ENCODE measurements at places on chromosomes 5 and 9.

- no peak for DNase-seq
Observed at GRCh38 chr5:75367401-75367800, 30.4 kb downstream of the HMGCR start.

DNA sequence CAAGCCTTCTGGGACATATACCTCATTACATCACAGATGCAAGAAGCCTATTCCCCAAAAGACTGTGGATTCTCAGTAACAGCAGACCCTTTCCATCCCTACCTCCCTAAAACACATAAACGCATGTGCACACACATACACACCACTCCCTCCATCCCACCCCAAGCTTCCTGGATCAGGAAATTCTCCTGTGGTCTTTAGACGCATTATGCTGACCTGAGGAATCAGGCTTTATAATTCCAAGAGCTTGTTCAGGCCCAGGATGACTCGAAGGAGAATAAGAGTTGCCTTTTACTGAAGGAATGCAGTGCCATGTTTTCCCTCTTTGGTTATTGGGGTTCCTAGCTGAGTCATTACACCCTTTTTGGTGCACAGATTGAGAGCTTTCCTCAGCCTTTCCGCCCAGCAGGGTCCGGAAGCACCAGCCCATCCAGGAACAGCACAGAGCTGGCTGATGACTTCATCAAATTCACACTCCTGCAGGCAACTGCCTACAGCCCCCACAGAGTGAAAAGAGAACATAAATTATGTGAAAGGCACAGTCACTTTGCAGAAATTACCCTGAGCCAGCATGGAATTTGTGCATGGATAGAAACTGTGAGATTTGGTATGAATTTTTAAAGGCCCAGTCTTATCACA, 385.0 kb upstream of the TRPC7 start:
- no peak for DNase-seq

DNA sequence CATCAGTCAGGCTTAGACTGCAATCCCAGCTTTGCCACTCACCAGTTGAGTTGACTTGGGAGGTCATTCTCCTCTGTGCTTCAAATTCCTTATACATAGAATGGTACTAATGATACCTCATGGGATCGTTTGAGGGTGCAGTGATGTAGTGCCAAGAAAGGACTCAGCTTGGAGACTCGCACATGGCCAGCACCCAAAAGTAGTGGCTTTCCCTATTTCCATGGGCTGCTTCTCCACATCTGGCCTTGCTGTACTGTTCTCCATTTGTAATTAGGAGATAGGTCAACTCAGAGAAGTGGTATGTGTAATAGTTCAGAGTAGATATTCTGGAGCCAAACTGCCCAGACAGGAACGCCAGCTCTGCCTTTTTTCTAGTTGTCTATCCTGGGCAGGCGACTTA, 5.5 kb downstream of the CCL19 start:
- no peak for DNase-seq

DNA sequence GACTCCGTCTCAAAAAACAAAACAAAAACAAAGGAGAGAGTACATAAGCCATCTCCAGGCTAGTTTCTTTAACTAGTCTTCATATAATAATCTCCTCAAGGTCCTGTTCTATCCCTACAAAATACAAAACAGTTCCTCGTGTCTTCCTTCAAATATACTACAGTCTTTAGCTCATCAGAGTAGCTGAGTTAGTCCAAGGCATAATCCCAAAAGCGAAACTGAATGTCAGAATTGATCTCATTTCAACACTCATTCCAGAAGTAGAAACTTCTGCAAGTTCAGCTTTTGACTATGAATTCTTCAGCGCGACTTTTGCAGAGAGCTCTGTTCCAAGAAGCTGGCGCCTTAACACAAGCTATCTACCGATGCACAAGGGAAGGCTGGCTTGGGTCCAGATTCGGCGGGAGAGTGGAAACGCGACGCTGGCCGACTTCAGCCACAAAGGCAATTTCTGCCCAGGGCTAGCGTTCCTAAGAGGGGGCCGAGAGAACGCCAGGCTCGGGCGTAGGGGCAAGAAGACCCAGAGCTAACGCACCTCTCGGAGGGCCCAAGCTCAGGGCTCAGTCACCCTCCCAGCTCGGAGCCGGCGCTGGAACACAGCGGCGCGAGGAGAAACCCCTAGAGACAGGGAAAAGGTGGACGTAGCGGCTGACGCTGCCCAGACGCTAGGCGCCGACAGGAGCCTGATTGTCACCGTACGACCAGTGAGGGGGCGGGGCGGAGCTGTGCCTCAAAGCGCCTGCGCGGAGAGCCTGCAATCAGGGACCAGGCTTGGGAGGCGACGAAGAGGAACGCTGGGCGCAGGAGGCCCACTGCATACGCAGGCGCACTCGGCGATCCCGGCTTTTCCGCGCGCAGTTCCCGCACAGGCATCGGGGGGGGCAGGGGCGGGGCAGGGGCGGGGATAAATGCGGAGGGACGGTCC, 469 bp upstream of the HSDL2 start:
- peak; percentile 94 for DNase-seq

GRCh38 chr9:98097836-98098235, 21.2 kb downstream of the TRIM14 start:
- DNase-seq = peak; percentile 76

- DNase-seq = no peak
Observed at GRCh38 chr5:126695091-126695490, 81.8 kb upstream of the LMNB1 start.

DNA sequence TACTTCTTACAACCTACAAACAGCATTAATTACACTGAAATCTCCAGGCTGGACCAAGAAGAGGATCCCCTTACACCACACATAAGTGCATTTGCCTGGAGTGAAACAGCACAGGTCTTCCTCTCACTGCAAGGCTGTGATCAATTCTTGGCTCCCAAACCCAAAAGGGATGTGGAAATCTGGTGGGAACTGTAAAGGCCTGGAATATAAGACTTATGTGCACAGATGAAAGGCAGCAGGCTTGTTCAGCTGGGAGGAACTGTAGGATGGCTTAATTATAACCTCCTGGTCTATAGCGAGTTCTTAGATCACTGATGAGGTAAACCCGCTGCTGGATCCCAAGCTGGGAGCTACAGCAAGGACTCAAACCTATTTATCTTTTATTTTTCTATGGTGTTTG, 182.9 kb upstream of the TNC start:
- no peak for DNase-seq

DNA sequence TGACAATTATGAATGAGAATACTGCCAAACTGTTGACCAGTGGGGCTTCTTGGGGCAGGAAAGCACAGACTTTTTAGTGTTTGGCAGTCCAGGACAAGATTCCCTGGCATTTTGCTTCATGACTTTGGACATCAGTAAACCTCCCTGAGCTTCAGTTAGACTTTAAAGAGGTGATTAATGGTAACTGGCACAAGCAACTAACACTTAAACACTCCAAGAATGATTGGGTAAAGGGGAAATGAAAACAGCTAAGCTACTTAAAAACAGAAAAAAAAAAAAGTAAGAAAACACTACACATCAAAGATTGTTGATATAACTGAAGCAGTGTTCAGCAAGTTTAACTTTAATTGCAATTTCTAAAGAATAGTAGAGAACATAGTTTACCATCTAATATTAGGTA, 13.4 kb downstream of the PAIP1 start:
- no peak for DNase-seq

DNA sequence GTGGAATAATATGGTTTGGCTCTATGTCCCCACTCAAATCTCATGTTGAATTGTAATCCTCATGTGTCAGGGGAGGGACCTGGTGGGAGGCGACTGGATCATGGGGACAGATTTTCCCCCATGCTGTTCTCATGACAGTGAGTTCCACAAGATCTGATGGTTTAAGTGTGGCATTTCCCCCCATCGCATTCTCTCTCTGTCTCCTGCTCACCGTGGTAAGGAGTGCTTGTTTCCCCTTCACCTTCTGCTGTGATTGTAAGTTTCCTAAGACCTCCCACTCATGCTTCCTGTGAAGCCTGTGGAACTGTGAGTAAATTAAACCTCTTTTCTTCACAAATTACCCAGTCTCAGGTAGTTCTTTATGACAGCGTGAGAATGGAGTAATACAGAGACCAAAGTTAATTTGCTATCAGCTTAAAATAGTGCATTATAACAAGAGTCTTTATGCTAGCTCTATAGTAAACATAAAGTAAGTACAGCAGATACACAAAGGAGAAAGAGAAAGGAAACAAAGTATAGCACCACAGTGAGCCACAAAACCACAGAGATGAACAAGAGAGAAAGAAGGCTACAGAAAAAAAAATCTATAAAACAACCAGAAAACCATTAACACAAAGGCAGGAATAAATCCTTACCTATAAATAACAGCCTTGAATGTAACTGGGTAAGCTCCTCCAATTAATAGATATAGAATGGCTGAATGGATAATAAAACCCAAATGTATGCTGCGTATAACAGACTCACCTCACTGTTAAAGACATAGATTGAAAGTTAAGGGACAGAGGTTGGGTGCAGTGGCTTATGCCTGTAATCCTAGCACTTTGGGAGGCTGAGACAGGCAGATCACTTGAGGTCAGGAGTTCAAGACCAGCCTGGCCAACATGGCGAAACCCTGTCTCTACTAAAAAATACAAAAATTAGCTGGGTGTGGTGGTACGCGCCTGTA, 39.7 kb downstream of the RAPGEF6 start:
- DNase-seq = no peak

GRCh38 chr9:123201083-123201482, 67.3 kb downstream of the STRBP start:
- no peak for DNase-seq

- peak; percentile 18 for DNase-seq
Observed at GRCh38 chr9:10232352-10232930, 380.4 kb downstream of the PTPRD start.

DNA sequence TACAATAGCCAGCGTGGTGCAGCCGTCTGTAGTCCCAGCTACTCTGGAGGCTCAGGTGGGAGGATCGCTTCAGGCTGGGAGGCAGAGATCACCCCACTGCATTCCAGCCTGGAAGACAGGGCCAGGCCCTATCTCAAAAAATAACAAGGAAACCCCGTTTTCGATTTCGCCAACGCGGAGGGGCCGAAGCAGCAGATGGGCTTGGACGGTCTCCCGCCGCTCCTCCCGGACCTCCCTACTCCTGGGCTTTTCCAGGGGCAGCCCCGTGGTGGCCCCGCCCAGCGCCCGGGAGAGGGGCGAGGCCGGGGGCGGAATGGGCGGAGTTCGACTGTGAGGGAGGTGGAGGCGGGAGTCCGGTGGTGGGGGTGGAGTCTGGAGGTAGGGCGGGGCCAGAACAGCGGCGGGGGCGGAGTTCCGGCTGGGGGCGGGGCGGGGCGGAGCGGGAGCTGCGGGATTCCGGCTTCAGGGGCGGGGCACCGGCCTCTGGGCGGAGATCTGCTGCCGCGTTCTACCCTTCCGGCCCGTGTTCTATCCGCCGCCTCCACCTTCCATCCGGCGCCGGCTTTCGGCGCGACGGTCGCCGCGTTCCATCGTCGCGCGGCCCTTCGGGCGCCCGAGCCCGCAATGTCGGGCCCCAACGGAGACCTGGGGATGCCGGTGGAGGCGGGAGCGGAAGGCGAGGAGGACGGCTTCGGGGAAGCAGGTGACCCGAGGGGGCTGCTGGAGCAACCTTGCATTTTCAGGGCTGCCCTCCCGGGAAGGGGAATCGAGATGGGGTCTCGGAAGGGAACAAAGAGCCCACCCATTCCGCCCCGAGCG, at the start of gene BBLN:
BBLN (plus strand) TSS at position 482 of the 819 bp plus-strand sequence; CDS start at position 625, 143 bp downstream.
- peak; percentile 98 for DNase-seq

GRCh38 chr5:155480731-155481131, 467.2 kb downstream of the KIF4B start:
- DNase-seq = no peak

- no peak for DNase-seq
Observed at GRCh38 chr5:59856358-59856757, 37.2 kb downstream of the PDE4D start.

- DNase-seq = no peak
Observed at GRCh38 chr5:157785801-157786200, 42.3 kb downstream of the LSM11 start.

- peak; percentile 87 for DNase-seq
Observed at GRCh38 chr5:170791325-170791954, 7.9 kb downstream of the GABRP start.

DNA sequence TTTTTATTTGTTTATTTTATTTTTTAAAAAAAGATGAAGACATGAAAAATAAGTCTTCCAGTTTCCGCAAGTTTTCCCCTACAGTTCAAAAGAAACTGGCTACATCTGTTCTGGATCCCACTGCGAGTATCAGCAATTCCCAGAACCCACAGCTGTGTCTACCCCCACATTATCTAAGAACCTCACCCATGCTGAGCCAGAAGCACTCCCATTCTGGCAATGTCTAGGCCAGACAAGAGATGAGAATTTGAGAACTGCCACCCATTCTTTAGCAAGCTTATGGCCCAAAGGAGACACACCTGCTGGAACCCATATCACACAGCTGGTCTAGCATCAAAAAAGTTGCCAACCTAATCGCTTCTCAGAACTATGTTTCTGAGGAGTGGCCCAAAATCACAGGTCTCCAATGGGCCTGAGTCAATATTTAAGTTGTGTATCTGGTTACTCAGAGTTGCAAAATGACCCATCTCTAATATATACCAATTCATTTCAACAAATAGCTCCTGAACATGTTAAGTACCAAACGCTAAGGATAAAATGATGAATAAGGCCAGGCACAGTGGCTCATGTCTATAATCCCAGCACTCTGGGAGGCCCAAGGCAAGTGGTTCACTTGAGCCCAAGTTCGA, 27.1 kb downstream of the MTMR12 start:
- no peak for DNase-seq

GRCh38 chr9:134983506-134984371, 66.0 kb upstream of the FCN1 start:
- no peak for DNase-seq

DNA sequence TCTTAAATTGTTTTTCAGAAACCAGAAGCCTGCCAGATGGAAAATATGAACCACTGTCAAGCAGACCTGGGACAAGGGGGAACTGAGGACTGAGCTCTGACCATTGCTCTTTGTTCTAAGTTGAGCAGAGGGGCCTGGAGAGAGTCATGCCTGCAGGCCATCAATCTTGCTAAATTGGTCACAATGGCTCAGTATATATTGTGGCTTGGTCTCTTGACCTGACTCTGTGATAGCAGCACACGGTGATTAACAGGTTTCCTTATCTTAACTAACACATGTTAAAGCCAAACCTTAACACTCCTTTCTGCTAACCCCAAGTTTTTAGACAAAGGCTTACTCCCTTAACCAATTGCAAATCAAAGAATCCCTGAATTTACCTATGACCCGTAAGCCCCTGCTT, 1281.2 kb upstream of the NUDT12 start:
- DNase-seq = no peak

GRCh38 chr9:127084076-127085039, 38.1 kb downstream of the ANGPTL2 start:
- DNase-seq = no peak

- DNase-seq = no peak
Observed at GRCh38 chr9:84699984-84700383, 30.5 kb downstream of the NTRK2 start.

GRCh38 chr5:147187099-147187540, 47.7 kb upstream of the STK32A start:
- no peak for DNase-seq

GRCh38 chr5:84113246-84114105, 271.2 kb downstream of the EDIL3 start:
- peak; percentile 13 for DNase-seq

GRCh38 chr5:171306781-171307591, 2.1 kb upstream of the TLX3 start:
- no peak for DNase-seq

GRCh38 chr9:92607773-92608172, 62.2 kb downstream of the IPPK start:
- no peak for DNase-seq

- DNase-seq = no peak
Observed at GRCh38 chr9:31486630-31487029, 897.8 kb upstream of the ACO1 start.

- no peak for DNase-seq
Observed at GRCh38 chr9:81145331-81145963, 543.9 kb downstream of the TLE1 start.
